ENCODE measurements at places on chromosomes 7 and 10.
A peak's percentile ranks its signal among the peaks of the same experiment; 100 is the strongest.

- H3K4me3 ChIP-seq: no peak overlapping the region
- H3K27ac ChIP-seq: no peak overlapping the region
- no peaks in the 10 kb centered on the region for H3K27me3 ChIP-seq
- no peak for DNase-seq
- H3K36me3 ChIP-seq: no peaks in the 10 kb centered on the region
- no peaks in the 10 kb centered on the region for H3K4me1 ChIP-seq
Measured at GRCh38 chr7:141306081-141306480, 232.2 kb downstream of the TMEM178B start.

DNA sequence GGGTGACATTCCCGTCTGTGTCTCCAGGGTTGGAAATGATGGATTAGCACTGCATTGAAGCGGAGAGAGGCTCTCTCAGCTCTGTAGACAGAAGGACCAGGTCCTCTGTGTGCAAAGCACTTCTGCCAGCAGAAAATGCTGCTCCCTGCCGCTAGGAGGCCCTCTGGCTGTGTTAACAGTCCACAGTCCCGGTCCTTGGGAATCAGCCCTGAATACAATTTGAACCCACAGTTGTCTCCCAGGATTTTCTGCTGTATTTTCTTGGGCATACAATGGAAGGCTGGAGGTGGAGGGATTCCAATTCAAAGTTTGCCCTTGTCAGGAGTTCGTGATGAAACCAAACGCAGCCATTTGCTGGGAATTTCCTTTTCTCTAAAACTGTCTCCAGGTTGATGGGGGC lies 205.2 kb downstream of the GLRX3 start:
- no peak for DNase-seq
- H3K36me3 ChIP-seq: no peaks in the 10 kb centered on the region
- H3K4me3 ChIP-seq: no peak overlapping the region
- no peaks in the 10 kb centered on the region for H3K27me3 ChIP-seq
- H3K27ac ChIP-seq: no peak overlapping the region
- no peaks in the 10 kb centered on the region for H3K4me1 ChIP-seq

- no peaks in the 10 kb centered on the region for H3K4me1 ChIP-seq
- no peak for DNase-seq
- no peak overlapping the region for H3K27ac ChIP-seq
- no peak overlapping the region for H3K4me3 ChIP-seq
Measured at GRCh38 chr7:124575176-124575575, 190.4 kb downstream of the GPR37 start.

DNA sequence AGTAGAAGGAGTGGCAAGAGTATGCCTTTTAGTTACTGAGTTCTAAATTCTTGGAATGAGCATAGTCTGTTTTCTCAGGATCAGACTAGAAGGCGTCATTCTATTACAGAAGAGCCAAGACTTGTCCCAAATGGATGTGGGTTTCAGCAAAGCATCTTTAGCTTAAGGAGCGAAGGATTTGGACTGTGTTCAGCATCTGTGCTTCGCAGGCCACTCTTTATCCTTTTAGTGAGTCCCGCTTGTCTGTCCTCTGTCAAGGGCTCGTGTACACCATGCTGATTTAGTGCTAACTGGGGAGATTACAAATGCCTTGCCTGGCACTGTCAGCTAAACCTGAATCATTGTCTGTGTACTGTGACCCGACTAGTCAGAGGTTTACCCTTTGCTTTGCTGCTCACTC lies 465.7 kb downstream of the AUTS2 start:
- no peaks in the 10 kb centered on the region for H3K27me3 ChIP-seq
- no peak for DNase-seq
- no peak overlapping the region for H3K27ac ChIP-seq
- H3K4me3 ChIP-seq: no peak overlapping the region
- no peaks in the 10 kb centered on the region for H3K36me3 ChIP-seq
- H3K4me1 ChIP-seq: peaks cover 16% of the 10 kb centered on the region

DNA sequence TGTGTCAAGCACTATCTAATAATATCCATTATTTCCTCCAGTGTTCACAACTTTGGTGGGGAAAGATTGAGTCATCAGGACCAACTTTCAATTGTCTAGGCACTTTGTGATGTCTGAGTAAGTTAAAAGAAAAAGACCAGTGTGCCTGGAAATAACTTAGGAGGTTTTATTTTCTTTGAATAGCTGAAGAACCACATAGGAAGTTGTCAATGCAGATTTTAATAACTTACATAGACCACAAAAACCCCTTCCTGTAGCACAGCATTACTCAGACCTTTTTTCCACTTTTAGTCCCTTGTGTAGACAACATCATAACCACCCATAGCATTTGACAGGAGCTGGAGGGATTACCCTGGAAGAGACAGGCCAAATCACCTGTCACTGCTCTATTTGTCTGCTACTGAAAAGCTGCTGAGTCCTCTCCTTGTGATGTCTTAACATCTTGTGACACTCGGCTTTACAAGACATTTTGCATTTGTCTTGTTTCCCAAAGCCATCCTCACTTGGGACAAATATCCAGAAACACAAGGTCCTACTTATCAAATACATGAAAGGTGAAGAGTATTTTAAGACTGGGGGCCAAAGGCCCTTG lies 241.5 kb upstream of the PTER start:
- no peaks in the 10 kb centered on the region for H3K4me1 ChIP-seq
- H3K4me3 ChIP-seq: no peak overlapping the region
- no peaks in the 10 kb centered on the region for H3K36me3 ChIP-seq
- H3K27me3 ChIP-seq: no peaks in the 10 kb centered on the region

DNA sequence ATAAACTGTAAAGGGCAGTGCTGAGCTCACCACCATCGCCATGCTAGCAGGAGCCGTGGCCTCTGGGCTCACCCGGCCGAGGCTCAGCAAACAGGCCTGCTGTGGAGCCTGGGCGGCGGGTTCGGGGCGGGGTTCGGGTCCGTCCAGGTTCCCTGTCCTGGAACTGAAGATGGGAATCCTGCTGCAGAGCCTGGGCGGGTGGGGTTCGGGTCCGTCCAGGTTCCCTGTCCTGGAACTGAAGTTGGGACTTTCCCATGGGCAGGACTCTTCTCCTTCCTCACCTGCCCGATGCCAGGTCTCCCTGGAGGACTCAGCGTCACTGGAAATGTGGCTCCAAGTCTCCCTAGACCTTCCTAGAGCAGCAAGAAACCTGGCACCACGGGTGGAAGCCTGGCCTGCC lies 36.6 kb downstream of the EN2 start:
- no peak overlapping the region for H3K27ac ChIP-seq
- DNase-seq: no peak
- no peaks in the 10 kb centered on the region for H3K36me3 ChIP-seq
- peaks cover 30% of the 10 kb centered on the region for H3K27me3 ChIP-seq

GRCh38 chr10:88113232-88113631 lies 249.8 kb downstream of the PTEN start:
- H3K4me3 ChIP-seq: no peak overlapping the region
- no peaks in the 10 kb centered on the region for H3K27me3 ChIP-seq
- no peak overlapping the region for H3K27ac ChIP-seq
- no peaks in the 10 kb centered on the region for H3K36me3 ChIP-seq
- no peak for DNase-seq

DNA sequence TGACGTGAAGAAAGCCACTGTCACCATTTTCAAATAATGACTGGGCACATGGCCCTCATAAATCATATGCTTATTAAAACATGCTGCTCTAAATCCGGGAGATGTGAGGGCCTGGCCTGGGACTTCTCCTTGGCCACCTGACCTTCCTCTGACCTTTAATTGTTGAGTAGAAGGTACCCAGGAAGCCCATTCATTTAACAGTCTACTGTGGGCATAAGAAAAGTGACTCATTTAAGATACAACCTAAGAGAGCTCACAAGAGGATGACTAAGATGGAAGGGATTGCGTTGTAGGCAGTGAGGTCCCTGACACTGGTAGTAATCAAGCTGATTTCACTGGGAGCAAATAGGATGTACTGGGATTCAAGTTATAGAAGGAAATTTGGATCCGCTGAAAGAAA lies 203.4 kb upstream of the GPR26 start:
- no peak overlapping the region for H3K27ac ChIP-seq
- H3K4me3 ChIP-seq: no peak overlapping the region
- DNase-seq: no peak
- H3K4me1 ChIP-seq: no peaks in the 10 kb centered on the region
- peaks cover 5% of the 10 kb centered on the region for H3K27me3 ChIP-seq
- no peaks in the 10 kb centered on the region for H3K36me3 ChIP-seq

DNA sequence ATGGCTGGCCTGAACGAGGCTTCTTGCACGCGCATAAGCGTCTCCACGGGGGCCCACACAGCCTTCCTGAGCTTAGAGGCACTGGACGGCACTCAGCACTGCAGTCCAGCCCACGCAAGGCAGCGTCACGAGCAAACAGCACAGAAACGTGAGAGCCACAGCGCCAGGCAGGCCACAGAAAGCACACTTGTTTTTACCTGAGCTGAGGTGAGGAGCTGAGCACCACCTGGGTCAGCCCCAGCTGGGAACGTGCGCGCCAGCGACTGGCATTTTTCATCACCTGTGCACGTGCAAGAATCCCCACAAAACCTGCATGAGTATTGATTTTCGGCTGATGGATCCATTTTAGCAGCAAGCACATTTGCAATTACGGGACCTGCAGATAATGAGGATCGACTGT lies 26.7 kb downstream of the IQCE start:
- H3K4me1 ChIP-seq: no peaks in the 10 kb centered on the region
- DNase-seq: no peak
- peaks cover 86% of the 10 kb centered on the region for H3K36me3 ChIP-seq
- H3K4me3 ChIP-seq: no peak overlapping the region

GRCh38 chr7:51366930-51367613 lies 50.5 kb upstream of the COBL start:
- DNase-seq: peak; percentile 54
- no peaks in the 10 kb centered on the region for H3K4me1 ChIP-seq
- no peaks in the 10 kb centered on the region for H3K36me3 ChIP-seq
- H3K4me3 ChIP-seq: no peak overlapping the region

GRCh38 chr7:105655067-105655466 lies 73.8 kb upstream of the EFCAB10 start:
- H3K36me3 ChIP-seq: no peaks in the 10 kb centered on the region
- peak; percentile 70 for DNase-seq
- H3K4me3 ChIP-seq: no peak overlapping the region
- peaks cover 8% of the 10 kb centered on the region for H3K4me1 ChIP-seq

DNA sequence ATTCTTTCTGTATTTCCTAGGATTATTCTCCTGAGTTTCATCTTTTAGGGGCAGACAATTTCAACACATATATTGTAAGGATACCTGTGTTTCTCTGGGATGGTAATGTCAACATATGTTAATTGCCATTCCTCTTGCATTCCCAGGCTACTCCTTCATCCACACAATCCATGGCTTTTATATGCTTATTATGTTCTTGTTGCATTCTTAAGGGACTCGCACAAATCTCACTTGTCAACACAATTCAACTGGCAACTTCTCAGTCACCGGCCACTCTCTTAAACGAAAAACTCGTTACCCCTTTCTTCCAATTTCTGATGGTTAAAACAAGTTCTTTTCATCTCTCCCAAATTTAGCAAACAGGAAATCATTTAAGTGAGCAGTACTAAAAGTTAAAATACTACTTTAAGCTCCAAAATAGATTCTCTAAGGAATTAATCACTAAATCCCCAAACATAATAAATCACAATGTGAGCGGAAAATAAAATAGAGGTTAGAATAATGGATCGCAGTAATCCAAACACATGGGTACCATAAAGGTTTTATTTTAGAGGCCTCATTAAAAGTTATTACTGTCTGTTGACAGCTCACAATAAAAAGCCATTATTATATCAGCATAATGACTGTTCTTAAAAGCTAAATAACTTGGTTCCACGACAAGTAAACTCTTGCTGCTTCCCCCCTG lies 223.2 kb downstream of the ELMO1 start:
- no peak overlapping the region for H3K27ac ChIP-seq
- no peaks in the 10 kb centered on the region for H3K27me3 ChIP-seq
- H3K36me3 ChIP-seq: peaks cover 15% of the 10 kb centered on the region
- no peak overlapping the region for H3K4me3 ChIP-seq

DNA sequence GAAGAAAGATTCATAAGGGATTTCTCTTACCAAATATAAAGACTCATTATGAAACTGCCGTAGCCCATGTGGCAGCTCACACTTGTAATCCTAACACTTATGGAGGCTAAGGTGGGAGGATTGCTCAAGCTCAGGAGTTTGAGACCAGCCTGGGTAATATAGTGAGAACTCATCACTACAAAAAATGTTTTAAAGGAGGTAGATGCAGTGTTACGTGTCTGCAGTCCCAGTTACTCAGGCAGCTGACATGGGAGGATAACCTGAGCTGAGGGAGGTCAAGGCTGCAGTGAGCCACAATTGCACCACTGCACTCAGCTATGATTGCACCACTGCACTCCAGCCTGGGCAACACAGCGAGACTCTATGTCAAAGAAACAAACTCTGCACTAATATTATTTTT lies 18.1 kb upstream of the DNA2 start:
- H3K27ac ChIP-seq: no peak overlapping the region
- H3K27me3 ChIP-seq: no peaks in the 10 kb centered on the region
- peaks cover 97% of the 10 kb centered on the region for H3K36me3 ChIP-seq
- H3K4me3 ChIP-seq: no peak overlapping the region
- H3K4me1 ChIP-seq: no peaks in the 10 kb centered on the region

- H3K4me1 ChIP-seq: peaks cover 19% of the 10 kb centered on the region
- DNase-seq: no peak
- no peak overlapping the region for H3K27ac ChIP-seq
Measured at GRCh38 chr7:134916171-134916883, 70.0 kb upstream of the AGBL3 start.

- no peak overlapping the region for H3K4me3 ChIP-seq
- DNase-seq: no peak
- no peaks in the 10 kb centered on the region for H3K27me3 ChIP-seq
- no peaks in the 10 kb centered on the region for H3K36me3 ChIP-seq
Measured at GRCh38 chr7:88361357-88361756, 54.7 kb upstream of the STEAP4 start.

DNA sequence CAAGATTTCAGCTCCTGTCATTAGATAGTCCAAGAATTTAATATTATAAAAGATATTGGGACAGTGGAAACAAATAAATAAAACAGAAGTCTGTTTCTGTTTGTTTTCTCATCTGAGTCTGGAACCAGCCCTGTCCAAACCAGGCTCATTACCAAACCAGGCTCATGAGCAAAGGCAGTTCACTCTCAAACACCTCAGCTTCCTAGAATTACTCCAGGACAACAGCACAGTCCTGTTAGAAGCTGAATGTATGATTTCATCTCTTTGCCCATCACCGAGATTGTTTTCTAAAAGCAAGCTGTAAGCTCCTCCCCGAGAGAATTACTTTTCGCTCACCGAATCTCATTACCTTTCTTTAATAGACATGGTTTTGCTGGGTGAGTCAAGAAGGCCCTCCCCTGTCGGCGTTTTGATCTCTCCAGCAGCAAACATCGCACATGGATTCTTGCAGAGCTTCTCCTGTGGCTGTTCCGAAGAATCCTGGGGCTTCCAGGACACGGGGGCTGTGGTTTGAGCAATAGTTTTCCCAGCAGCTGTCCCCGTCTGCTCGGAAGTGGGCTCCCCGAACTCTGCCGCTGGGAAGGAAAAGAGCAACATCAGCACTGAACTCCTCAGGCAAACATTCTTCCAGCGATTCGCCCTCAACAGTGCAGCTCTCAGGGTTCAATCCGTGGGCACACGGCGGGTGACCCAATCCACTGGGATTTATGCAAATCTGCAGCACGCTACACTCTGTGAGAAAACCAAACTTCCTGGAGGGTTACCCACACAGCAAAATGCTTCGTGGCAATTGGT lies 112.5 kb downstream of the SVIL start:
- H3K4me1 ChIP-seq: peaks cover 19% of the 10 kb centered on the region
- H3K36me3 ChIP-seq: peaks cover 82% of the 10 kb centered on the region
- no peak overlapping the region for H3K4me3 ChIP-seq
- no peak for DNase-seq
- no peak overlapping the region for H3K27ac ChIP-seq

- peaks cover 17% of the 10 kb centered on the region for H3K4me1 ChIP-seq
- no peaks in the 10 kb centered on the region for H3K36me3 ChIP-seq
Measured at GRCh38 chr7:13989126-13989948, at the start of gene ETV1. Gene ETV1, minus strand, starts transcription at chr7:13989666. Its CDS starts 614 bp downstream, at chr7:13989052.

GRCh38 chr7:26714006-26714405 lies 150.4 kb downstream of the SKAP2 start:
- no peak overlapping the region for H3K27ac ChIP-seq
- no peaks in the 10 kb centered on the region for H3K27me3 ChIP-seq
- no peaks in the 10 kb centered on the region for H3K36me3 ChIP-seq
- no peak overlapping the region for H3K4me3 ChIP-seq
- DNase-seq: peak; percentile 23
- no peaks in the 10 kb centered on the region for H3K4me1 ChIP-seq

Measured in stomach (tissue), 19 donors.